ENCODE measurements at places on chromosomes 7 and 10.

GRCh38 chr7:131108212-131108940 is 219.3 kb upstream of the MKLN1 start:
- DNase-seq: peak; percentile 85

DNA sequence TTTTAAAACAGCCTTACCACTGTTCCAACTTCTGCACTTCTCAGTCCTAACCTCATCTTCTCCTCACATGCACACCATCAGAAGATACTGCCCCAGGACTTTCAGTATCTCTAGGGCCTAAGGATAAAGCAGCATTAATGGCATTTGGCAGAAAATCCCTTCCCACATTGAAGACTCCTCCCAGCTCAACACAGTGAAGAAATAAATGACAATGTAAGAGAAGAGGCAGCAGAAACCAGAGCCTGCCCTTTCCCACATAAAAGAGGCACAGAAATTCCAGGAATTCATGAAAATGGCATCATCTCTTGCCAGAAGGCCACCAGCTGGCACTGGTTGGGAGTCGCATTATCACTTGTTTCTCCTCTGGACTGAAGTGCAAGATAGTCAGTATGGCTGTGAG is 3.7 kb downstream of the GCC1 start:
- no peak for DNase-seq

DNA sequence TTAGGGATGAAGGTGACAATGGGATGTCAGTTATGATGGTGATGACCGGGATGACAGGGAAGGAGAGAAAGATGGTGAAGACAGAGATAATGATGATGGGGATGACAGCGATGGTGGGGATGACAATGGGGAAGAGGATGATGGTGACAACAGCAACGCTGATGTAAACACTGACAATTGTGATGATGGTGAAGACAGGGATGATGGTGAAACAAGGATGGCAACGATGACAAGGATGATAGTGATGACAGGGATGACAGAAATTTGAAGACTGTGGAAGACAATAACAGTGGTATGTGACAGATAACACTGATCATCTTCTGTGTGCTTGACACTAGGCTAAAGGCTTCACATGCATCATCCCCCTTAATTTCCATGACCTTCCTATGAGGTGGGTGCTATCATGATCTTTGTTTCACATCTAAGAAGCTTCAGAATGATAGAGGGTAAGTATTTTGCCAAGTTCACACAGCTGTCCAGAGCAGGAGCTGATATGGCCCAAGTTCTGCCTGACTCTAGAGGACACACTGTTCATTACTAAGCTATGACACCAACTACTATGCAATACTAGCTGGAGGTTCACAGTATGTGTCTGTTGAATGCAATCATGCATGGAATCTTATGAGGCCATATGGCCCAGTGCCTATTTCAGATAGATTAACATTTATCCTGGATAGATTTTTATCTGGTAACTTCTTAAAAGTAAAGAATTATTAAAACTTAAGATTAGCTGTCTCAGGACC is 105.6 kb downstream of the RNLS start:
- no peak for DNase-seq

DNA sequence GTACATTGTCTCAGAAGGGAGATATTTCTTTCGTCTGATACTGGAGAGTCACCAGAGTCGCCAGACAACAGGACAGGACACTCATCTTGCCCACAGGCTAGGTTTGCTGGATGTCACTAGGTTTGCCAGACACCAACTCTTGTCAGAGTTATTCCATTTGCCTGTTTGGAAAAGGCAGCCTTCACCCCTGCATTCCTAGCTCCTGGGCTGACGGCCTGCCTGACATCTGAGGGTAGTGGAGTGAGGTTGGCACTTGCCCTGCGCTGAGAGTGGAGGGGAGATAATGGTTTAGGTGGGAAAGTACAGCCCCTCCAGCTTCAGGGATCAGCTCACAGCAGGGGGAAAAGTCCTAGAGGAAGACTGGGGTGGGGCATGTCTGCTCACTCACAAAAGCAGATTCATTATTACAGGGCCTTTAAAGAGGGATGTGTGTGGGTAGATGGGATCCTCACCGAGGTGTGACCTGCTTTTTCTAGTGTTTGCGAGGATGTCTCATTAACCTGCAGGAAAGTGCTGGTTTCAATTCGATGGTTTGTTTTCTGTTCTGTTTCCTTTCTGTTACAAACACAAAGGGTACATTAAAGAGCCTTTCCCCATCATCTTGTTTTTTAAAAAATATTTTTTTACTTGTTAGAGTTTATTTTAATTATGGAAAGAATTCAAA is 79.3 kb upstream of the TNS3 start:
- DNase-seq: no peak

DNA sequence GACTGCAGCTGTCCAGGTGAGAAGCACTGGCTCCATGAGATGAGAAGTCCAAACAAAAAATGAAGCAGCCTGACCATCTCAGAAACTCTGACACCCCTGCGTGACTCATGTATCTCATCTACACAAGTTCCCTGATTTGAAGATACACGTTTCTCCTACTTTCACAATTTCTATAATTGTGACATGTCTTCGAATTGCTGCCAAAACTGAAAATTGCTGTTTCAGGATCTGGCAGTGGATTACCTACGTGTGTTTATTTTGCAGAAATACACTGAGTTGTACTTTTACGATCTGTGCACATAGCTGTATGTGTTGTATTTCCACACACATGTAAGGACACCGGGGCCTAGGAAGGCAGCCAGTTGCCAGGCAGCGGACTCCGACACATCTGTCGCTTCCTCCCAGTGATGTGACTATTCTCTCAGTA is 53.2 kb downstream of the LARP4B start:
- DNase-seq: no peak

DNA sequence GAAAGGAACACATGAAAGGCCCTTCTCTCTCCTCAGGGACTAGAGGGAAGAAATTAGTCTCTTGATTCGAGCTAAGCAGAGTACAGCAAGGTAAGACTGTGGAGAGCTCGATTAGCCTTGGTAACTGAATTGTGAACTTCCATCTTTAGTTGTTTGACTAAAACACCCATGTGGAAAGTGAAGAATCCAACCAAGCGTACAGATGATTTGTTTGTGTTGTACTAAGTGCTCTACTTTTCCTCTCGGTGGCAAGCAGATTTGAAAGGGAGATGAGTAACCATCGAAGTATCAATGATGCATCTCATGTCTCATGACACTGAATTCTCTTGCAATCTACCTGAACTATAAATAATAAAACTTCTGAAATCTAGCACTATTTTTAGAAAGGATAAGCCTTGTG is 80.7 kb downstream of the FZD1 start:
- DNase-seq: no peak

DNA sequence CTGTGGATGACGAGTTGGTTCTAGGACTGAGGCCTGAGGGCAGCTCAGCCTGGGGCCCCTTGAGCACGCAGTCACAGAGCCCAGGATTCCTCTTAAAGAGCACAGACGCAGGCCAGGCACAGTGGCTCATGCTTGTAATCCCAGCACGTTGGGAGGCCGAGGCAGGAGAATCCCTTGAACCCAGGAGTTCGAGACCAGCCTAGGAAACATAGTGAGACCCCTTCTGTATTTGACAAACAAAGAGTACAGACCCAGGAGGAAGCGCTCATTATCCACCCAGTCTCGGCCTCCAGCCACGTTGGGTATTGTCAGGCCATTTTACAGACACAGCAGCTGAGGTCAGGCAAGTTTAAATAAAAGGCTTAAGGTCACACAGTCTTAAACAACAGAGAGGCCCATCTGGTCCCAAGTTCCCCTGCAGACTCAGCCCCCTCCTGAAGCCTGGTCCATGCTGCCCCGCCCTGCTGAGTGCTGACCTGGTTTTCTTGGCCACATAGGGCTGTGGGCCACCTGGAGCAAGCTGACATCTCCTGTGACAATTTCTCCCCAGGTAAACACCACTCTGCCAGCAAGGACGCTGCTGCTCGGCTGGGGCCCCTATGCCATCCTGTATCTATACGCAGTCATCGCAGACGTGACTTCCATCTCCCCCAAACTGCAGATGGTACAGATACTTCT is 12.6 kb downstream of the RGR start:
- peak; percentile 51 for DNase-seq

DNA sequence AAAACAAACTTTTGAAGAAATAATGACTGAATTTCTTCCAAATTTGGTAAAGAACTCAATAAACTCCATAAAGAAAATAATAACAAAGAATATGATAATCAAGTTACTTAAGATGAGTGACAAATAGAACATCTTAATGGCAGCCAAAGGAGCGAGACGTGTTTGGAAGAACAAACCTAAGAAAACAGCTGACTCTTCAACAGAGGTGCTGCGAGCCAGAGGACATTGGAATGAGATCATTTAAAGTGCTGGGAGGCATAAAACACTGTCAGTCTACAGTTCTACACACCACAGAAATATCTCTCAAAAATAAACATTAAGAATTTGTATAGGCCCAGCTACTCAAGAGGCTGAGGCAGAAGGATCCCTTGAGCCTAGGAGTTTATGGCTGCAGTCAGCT is 443.5 kb downstream of the PAXIP1 start:
- no peak for DNase-seq

GRCh38 chr10:123117644-123118417 is 17.9 kb upstream of the HMX3 start:
- no peak for DNase-seq

DNA sequence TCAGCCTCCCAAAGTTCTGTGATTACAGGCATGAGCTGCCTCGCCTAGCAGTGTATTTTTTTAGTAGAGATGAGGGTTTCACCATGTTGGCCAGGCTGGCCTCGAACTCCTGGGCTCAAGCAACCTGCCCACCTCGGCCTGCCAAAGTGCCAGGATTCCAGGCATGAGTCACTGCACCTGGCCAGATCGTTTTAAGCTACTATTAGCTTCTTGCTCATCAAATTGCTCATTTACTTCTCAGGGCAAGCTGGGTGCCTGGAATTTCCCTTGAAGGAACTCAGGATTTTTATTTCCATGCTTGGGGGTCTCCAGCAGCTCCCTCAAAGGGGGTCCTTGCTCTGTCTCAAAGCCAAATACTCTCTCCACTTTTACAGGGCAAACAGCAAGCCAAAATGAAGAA is 798.0 kb upstream of the AUTS2 start:
- no peak for DNase-seq

DNA sequence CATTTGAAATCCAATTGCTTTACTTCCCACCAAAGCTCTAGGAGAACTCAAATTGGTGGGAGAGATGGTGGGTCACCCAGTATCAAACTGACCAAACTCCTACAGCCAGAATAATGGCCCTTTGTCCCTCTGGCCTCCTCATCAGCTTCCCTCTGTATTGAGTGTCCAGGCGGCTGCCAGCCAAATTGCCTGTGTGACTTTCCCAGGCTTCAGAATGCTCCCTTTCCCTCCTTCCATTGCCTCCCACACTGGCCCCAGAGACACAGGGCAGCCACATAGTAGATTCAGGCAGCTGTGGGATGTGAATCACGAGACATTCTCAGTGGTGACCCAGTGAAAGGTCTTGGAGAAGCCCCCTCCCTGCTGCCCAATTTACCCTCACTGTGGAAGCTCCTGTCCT is 12.7 kb upstream of the VDAC2 start:
- DNase-seq: no peak

GRCh38 chr10:111146025-111146640 is 69.3 kb downstream of the ADRA2A start:
- no peak for DNase-seq

- no peak for DNase-seq
Observed at GRCh38 chr10:51066231-51066630, 8.1 kb upstream of the PRKG1 start.

DNA sequence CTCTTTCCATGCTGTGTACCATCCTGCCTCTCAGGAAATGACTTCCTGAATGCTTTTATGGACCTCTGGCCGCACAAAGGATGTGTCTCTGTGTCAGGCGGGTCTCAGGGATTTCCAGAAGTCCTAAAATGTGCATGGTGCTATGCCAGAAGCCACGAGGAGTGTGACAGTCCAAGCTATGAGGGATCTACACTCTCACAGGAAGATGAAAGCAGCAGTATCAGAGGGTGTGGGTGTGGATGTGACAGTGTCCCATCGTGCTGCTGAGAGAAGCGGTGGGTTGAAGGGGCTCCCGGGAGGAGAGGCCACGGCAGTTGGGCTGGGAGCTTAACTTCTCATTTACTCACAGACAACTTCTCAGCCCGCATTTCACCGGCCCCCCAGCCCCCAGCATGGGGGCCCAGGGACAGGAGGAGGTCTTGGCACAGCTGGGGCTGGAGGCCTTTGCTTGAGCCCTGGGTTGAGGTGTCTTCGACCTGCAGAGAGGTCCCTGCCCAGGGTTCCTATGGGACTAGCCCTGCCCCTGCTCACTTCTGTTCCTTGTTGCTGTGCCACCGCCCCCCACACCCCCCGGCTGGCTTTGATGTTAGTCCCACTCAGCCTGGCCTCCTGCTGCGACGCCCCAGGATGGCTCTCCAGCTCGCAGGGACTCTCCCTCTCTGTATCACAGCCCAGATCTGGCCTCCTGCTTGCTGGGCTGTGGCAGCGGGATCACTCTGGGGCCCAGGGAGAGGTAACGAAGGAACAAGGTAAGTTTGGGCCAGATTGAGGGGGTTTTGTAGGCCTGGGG is 30.8 kb upstream of the EMX2 start:
- DNase-seq: no peak

GRCh38 chr10:101967119-101967518 is 88.9 kb downstream of the ARMH3 start:
- DNase-seq: no peak

DNA sequence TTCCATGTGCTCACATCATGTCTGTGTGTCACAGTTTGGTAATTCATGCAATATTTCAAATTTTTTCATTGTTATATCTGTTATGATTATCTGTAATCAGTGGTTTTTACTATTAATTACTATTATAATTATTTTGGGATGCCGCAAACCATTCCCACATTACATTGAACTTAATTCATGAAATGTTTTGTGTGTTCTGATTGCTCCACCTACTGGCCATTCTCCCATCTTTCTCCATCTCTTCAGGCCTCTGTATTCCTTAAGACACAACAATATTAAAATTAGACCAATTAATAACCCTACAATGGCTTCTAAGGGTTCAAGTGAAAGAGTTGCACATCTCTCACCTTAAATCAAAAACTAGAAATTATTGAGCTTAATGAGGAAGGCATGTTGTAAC is 398.5 kb downstream of the PCDH15 start:
- DNase-seq: no peak

DNA sequence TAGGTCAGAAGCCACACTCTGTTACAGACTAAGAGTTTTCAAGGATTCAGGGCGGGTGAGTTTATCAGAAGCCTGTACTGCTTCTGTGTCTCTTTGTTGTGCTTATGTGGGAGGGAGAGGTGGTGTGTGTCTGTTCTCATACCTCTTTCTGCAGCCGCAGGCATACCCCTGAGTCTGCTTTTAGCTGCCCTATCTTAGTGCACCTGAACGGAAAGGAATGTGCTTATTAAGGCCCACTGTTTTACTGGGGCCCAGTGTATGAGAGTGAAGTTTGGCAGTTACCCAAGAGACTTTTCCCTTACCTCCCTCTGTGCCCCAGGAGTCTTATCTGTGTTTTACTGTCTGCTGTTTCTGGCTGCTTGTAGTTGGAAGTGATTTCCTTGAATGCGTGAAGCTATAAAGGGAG is 104.3 kb downstream of the TYW1 start:
- no peak for DNase-seq

All from activated CD8-positive, alpha-beta memory T cell treated with anti-CD3 and anti-CD28 coated beads for 24 hours (primary cell).